ENCODE measurements at places on chromosomes 6 and 20.

DNA sequence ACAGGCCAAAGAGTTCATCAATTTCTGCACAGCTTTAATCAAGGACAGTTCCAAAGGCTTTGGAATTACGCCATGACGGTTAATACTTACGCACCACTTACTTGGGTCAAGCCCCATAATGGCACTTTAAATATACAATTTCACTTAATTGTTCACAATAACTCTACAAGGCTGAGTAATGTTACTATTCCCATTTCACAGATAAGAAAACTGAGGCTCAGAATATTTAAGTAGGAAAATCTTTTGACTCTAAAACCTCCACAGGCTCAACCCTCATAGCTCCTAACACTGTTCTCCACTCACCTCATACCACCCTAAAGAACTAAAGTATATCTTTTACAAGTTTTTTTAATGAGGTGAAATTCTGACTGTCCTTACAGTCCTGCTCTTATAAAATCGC, 91.9 kb upstream of the SAMD5 start:
- no peak for DNase-seq

DNA sequence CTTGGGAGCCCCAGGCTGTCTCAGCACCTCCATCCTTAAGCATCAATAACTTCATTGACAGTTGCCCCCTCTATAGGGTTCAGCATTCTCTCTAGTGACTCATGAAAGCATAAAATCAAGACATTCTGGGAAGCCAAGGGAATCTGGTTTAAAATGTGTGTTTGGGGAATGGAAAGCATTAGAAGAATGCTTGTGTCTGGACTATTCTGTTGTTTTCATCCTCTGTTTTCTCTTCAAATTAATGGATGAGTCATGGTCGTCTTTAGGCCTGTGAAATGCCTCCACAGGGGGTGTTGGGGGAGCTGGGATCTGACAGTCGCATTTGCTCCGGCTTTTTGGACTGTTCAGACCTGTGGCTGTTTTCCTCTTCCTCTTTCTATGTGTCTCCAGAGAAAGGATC, 279.7 kb downstream of the CDC5L start:
- no peak for DNase-seq

GRCh38 chr6:1327630-1328029, 15.7 kb downstream of the FOXQ1 start:
- DNase-seq, result no peak

DNA sequence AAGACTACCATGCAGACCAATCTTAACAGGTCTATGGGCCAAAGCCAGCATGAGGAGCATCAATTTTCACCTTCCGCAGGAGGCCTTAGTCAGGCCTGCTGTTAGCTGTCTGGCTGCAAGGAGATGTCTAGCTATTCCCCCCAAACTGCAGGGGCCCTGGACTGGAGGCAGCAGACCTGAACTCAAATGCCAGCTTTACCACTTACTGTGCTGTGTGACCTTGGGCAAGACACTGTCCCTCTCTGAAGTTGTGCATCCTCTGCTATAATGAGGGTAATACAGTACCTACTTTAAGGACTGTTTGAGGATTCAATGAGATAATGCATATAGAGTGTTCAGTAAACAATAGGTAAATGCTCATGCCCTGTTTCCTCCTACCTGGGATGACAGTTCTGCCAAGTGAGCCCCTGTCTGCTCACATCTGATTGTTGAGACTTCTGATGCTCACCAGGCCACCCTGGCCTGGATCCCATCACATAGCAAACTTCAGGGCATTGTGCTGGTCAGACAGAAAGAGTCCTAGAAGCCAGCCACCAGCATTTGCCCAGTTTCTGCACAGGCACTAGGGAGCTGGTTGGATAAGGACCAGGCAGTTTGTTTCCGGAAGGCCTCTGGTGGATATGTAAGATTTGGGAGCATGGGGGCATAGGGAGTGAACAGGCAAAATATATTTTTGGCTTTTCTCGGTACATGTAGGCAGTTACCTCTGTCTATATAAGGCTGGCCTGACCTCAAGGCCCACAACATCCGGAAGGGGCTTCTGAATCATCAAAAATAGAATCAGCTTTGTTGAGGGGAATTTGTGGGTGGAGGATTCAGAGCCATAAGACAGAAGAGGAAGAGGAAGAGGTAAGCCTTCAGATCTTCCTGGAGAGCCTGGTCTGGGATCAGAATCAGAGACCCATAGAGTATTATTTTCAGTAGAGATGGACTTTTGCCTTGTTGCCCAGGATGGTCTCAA, 2.3 kb upstream of the OCSTAMP start:
- DNase-seq, result no peak

DNA sequence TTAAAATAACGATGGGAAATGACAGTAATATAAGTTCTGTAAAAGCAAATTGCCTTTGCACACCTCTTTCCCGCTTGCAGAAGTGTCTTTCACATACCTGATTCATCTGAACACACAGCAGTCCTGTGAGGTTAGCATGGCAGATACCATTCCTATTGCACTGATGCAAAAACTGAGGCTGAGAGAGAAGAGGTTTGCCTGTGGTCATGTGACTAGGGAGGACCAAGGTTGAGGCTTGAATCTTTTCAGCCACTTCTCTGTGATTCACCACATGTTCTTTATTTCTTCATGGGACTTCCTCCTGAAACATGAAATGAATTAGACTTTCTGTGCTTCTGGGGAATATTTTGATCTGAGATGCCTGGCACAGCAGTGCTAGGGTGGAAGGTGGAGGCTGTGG, 92.9 kb downstream of the VEGFA start:
- DNase-seq, result no peak

- no peak for DNase-seq
Observed at GRCh38 chr6:35053701-35054100, 87.4 kb downstream of the TCP11 start.

DNA sequence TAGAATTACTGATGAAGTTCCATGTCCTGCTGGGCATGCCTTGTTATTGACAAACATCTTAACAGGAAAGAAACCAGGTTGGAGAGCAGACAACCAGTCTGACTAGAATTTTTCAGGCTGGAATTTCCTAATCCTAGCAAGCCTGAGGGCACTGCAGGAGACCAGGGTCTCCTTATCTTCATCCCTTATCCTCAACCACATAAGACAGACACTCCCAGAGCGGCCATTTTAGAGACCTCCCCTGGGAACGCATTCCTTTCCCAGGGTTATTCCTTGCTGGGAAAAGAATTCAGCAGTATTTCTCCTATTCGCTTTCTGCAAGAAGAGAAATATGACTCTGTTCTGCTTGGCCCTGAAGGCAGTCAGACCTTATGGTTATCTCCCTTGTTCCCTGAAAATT, 803.7 kb downstream of the GRIK2 start:
- no peak for DNase-seq

DNA sequence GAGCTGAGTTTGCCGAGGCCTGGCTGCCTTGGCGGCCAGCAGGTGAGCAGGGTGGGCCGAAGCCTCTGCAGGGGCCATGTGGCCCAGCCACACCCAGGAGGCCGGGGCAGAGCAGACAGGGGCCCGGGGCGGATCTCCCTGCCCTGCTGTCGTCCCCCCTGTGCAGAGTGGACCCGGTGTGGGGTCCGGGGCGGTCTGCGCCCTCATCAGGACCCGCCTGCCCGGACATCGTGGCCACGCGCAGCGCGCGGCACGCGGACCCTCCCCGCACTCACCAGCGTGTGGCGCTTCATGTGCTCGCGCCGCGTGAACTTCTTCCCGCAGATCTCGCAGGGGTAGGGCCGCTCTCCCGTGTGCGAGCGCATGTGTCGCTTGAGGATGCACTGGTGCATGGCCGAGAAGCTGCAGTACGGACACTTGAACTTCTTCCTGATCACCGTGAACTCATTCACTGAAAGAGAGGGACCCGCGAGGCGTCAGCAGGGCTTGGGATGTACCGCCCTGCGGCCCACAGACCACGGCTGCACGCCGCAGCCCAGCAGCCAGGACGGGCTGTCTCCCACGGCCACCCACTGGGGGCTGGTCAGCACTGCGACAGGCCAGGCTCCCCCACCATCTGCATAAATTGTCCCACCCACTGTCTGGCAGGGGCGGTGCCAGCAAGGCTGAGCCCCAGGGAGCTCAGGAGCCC, 13.0 kb downstream of the SLC2A4RG start:
- no peak for DNase-seq

DNA sequence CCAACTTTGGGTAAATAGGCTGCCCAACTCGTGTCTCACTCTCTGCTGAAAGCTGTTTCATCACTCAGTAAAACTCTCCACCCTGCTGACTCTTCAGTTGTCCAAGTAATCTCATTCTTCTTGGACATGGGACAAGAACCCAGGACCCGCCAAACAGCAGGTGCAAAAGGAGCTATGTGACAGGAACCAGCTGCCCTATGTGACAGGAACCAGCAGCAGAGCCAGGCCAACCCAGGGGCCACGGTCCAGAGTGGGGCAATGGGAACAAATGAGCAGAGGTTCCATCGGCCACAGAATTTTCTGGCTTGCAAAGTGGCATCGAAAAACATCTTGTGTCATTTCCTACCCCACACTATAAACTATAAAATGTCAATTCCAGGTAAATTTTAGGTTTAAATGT, 56.5 kb downstream of the MOXD1 start:
- DNase-seq, result no peak

DNA sequence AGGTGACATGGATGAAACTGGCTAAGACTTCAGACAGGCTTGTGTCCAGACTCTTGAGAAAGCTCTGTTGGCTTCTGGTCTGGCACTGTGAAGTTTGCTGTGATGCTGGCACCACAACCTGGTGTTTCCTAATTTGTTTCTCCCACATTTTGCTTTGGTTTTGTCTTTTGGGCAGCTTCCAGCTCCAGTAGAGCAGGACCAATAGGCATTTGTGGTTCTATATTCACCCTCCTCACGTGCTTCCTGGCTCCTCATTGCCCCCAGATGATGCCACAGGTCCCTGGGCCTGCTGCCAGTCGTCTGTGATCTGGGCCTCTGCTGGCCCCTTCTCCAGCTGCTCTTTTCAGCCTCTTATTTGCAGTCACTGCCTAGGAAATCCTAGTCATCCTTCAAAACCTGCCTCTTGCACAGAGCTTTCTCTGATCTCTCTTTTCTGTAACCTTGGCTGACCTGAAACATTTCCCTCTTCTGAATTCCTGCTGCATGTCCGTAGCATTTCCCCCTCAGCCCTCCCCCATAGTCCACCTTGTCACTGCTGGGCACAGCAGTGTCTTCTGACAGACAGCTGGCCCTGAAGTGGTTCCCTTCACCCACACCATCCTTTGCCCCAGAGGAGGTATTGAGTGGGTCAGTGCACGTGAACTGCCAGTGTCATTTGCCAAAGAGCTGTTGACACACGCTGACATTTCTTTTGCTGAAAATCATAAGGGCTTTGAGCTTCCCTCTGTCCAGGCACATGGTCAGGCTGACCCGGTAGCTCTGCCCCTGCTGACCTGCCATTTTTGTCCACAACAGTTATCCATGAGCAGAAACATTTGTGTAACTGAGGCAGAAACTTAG, 63.0 kb downstream of the PTPN1 start:
- DNase-seq, result no peak

- no peak for DNase-seq
Observed at GRCh38 chr6:90083891-90084290, 189.6 kb downstream of the GJA10 start.

DNA sequence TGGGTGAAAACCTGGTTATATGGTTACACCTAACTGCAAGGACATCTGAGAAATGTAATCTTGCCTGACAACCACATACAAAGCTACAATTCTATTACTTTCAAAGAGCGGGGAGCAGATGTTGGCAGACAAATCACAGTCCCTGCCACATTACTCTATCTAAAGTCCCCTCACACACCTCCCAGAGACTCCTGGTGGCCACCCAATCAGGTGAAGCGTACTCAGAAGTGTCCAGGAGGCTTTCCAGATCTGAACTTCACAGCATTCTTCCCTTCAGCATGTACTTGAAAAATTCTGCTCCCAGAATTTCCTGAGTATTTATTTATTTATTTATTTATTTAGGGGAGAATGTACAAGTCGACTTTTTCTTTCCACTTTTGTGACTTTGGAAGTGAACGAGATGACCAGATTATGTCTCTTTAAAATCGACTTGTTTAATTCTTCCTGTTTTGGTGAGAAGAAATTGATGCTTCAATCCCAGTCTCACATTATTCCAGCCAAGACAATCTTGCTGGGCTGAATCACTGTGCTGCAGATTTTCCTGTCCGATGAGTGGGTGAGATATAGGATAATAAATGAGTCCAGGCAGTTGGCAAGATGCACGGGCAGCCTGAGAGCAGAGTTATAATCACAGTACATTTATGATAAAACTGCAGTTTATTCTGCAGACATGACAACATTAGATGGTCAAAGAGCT, 46.9 kb upstream of the POPDC3 start:
- DNase-seq, result no peak

DNA sequence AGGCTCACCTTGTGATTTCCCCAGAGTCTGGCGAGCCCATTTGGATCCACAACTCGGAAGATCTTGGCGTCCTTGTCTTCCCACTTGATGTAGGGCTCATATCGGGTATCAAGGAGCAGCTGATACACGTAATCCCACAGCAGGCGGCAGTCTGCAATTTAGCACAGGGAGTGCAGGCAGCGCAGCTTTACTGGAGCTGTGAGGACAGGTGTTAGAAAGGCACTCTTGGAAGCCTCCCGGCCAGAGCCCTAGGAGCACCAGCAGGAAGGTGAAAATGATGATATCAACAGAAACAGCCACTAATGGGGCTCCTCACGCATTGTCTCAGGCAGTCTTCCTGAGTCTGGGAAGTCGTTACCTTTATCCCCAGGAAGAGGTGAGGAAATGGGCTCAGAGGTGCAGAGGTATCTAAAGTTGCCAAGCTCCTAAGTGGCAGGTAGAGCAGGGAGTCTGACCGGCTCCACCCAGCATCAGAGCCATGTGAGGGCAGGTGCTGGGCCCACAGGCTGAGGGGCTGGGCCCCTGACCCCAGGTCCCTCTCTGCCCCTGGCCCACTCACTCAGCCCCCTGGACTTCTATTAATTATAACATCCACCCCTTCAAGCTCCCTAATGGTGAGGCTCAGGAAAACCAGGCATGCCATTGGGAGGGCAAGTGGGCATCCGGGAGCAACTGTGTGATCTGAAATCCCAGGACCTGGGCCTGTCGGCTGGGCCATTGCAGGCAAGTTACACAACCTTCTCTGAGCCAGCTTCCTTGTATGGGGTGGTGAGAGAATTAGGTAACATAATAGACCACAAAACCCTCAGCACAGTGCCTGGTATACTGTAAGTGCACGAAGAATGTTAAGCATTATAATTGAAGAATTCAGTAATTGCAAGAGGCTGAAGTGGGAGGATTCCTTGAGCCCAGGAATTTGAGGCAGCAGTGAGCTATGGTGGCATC, 18.3 kb downstream of the ETV7 start:
- no peak for DNase-seq

GRCh38 chr6:105587349-105588122, 184.7 kb upstream of the PREP start:
- no peak for DNase-seq

- no peak for DNase-seq
Observed at GRCh38 chr6:12849809-12850198, 133.2 kb downstream of the PHACTR1 start.

- no peak for DNase-seq
Observed at GRCh38 chr6:19180348-19181072, 656.7 kb upstream of the ID4 start.

DNA sequence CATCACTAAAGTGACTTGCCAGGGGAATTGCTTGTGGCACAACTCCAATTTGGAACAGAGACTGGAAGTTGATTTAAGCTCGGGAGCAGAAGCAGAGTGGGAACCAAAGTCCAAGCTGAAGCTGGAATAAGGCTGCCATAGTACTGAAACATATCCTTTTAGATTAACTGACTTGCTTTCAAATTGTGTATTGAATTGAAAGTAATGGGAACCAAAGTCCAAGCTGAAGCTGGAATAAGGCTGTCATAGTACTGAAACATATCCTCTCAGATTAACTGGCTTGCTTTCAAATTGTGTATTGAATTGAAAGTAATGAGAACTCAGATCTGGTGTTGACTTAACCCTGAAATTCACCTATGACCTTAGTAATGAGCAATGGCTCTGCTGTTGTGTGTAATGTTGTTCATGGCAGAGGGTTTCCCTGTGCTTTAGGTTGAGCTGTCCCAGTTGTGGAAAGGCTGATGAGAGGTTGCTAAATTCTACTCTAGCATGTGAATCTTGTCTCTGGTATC, 40.2 kb downstream of the CENPW start:
- DNase-seq, result no peak
